ENCODE measurements at places on chromosomes 16 and 17.

- no peak for DNase-seq
Measured at GRCh38 chr17:74531231-74531761, at the start of gene CD300LB. Gene CD300LB, minus strand, starts transcription at chr17:74531475. Its CDS starts 125 bp downstream, at chr17:74531350.

GRCh38 chr16:54027062-54027461 lies 259.5 kb downstream of the IRX3 start:
- no peak for DNase-seq

GRCh38 chr17:39929646-39930407 lies 2.3 kb downstream of the LRRC3C start:
- no peak for DNase-seq

DNA sequence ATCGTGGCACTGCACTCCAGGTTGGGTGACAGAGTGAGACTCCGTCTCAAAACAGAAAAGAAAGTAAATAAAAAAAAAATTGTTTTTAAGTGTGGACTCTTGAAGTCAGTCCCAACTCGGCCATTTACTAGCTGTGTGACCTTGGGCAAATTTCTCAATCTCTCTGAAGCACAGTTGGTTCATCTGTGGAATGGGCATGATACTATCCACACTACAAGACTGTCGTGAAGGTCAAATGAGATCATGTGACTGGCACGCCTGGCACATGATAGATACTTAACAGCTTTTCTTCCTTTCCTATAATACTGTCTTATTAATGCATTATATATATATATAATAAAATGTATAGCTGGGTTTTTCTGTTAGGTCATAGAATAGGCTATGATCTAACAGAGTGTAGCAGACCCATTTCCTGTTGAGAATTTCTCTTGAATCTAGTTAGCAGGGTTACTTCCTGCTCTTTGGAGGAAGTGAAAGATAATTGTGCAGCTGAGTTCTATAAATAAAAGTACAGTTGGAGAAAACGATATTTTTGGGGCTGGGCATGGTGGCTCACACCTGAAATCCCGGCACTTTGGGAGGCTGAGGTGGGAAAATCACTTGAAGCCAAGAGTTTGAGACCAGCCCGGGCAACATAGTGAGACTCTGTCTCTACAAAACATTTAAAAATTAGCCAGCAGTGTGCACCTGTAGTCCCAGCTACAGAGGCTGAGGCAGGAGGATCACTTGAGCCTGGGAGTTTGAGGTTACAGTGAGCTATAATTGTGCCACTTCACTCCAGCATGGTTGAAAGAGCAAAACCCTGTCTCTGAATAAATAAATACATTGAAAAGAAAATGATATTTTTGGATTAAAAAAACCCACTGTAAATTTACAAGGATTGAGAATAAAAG lies 7.3 kb downstream of the MILR1 start:
- no peak for DNase-seq

DNA sequence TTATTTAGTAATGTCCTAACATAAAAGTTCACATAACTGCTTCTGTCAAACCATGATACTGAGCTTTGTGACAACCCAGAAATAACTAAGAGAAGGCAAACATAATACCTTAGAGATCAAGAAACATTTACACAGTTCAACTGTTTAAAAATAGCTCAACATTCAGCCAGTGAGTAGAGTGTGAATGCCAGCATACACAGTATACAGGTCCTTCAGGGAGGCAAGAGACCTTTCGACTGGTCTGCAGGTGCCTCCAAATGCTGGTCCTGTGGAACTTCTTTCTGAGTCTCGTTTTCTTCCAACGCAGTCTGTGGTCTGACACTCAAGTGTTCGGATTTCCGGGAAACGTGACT lies 10.3 kb downstream of the MRPS23 start:
- DNase-seq: no peak

- no peak for DNase-seq
Measured at GRCh38 chr17:77432742-77433141, 292.0 kb downstream of the SEC14L1 start.

DNA sequence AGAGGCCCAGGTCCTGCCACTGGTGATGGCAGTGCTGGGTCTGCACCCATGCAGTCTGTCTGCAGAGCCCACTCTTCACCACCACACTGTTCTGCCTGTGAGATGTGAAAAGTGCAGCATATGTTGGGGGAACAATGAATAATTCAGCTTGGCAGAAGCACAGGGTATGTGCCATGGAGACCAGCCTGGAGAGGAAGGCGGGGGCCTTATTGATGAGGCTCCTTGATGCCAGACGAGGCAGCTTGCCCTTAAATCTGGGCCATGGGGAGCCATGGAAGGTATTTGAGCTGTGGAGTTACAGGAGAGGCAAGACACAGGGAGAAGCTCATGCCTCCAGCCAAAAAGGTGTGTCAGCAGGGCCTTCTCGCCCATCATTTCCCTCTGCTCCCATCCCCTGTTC lies 124.7 kb downstream of the C16orf78 start:
- DNase-seq: peak; percentile 68

DNA sequence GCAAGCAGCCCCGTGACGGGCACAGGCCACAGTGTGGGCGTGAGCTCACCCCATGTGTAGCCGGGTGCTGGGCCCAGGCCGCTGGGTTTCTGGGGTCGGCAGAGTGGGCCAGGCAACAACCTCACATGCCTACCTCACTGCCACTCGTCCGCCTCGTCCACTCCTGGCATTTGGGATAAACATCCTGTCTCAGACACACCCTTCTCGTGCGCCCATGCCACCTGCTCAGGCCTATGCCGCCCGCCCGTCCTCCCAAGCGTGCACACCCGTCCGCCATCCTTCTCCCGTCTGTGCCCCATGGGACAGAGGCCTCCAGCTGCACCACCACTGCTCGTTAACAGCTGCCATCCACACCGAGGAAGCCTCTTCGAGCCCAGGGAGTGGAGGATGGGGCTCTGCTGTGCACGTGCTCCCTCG lies 64.3 kb downstream of the KLHDC4 start:
- no peak for DNase-seq

DNA sequence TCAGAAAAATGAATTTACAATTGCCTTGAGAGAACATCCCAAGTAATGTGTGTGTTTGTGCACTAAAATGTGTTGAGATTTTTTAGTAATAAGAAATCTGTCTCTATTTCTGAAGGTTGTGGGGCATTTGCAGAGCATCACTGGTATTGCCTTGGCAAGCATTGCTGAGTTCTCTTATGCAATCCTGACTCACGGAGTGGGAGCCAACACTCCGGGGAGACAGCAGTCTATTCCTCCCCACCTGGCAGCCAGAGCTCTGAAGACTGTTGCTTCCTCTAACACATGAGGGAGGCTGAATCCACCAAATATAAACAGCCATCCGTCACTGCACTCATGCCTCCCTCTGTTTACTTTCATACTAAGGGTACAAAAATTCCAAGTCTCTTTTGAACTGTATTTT lies 10.6 kb downstream of the CNTD1 start:
- no peak for DNase-seq

DNA sequence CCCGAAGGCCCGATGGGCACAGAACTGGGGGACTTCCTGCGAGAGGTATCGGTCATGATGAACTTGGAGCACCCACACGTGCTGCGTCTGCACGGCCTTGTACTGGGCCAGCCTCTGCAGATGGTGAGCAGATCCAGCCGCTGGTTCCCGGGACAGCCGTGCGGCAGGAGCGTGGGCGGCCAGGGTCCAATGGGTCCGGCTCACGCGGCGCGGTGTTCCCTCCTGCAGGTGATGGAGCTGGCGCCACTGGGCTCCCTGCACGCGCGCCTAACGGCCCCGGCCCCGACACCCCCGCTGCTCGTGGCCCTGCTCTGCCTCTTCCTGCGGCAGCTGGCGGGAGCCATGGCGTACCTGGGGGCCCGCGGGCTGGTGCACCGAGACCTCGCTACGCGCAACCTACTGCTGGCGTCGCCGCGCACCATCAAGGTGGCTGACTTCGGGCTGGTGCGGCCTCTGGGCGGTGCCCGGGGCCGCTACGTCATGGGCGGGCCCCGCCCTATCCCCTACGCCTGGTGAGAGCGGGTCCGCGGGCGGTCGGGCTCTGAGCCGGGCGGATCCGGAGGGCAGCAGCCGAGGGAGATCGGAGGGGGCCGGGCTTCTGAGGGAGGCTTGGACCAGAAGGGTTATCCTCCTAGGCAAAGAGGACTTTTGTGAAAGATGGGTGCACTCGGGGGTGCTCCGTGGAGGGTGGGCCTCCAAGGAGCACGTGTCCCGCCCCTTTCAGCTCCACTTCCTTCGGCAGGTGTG lies 3.0 kb downstream of the TNK1 start:
- DNase-seq: no peak

GRCh38 chr16:24523569-24523968 lies 15.8 kb upstream of the RBBP6 start:
- DNase-seq: no peak

GRCh38 chr16:379961-380761 lies 1.6 kb downstream of the PGAP6 start:
- DNase-seq: no peak

- peak; percentile 25 for DNase-seq
Measured at GRCh38 chr17:38870259-38871165, 654 bp downstream of the LASP1 start.
